Hematopoietic multipotent progenitor cell treated with erythropoietin and hydrocortisone succinate and interleukin-3 and kit ligand, for 4 days (in vitro differentiated cells): ENCODE measurements at places on chromosomes 12 and 14.
A peak's percentile ranks its signal among the peaks of the same experiment; 100 is the strongest.

DNA sequence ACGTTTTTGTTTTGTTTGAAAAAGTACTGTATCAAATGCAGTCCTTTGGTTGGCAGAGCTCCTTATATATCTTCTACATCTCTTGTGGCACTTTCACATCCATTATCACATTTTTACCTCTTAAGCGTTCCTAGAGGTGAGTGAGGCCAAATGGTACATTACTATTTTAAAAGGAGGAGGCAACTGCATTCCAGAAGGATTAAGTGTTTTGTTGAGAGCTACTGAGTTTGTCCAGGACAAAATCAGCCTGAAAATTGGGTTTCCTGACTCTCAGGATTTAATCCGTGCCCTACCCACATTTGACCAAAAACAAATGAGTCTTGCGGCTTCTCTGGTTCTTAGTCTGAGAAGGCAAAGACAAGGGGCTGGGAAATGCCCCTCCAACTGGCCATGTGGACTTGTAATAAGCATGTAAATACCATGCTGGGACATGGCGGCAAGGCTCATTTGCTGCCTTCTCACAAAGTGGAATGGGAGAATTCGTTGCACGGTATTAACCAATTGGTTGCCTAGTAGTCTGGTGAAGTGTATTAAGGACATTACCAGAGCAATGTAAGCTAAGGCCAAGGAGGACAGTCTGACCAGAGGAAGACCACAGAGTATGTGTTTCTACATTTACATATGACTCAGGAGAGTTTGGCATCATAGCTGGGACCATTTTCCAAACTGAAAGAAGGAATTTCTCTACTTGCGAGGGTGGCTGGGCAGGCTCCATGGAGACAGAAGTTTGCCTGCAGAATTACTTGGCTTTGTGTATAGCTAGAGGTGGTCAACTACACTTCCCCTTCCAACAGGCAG, 175.8 kb upstream of the PLXNC1 start:
- DNase-seq: no peak

DNA sequence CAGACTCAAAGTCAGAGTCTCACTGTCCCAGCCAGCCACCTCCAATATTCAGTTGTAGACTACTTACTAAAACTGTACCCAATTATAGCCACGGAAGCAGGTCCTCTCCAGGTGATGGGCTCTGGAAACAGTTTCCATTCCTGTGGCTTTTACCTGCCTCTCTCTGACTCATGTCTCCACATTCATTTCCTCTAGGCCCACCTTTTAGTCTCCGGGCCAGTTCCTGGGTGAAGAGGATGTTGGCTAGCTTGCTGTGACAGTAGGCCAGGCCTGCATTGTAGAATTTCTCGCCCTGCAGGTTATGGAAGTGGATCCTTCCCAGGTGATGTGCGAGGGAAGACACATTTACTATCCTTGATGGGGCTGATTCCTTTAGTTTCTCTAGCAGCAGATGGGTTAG, 5.6 kb downstream of the RDH11 start:
- no peak for DNase-seq

DNA sequence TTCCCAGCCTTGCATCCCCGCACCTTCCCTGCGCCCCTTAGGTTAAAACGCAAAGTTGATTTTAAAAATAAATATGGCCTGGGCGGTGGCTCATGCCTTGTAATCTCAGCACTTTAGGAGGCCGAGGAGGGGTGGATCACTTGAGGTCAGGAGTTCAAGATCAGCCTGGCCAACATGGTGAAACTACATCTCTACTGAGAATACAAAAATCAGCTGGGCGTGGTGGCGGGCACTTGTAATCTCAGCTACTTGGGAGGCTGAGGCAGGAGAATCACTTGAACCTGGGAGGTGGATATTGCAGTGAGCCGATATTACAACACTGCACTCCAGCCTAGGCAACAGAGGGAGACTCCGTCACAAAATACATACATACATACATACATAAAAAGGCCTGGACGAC, 96.0 kb downstream of the GCH1 start:
- DNase-seq: no peak

- no peak for DNase-seq
Observed at GRCh38 chr12:104602896-104603295, 146.1 kb downstream of the CHST11 start.

GRCh38 chr12:14317362-14318146, 47.9 kb upstream of the ATF7IP start:
- peak; percentile 56 for DNase-seq

DNA sequence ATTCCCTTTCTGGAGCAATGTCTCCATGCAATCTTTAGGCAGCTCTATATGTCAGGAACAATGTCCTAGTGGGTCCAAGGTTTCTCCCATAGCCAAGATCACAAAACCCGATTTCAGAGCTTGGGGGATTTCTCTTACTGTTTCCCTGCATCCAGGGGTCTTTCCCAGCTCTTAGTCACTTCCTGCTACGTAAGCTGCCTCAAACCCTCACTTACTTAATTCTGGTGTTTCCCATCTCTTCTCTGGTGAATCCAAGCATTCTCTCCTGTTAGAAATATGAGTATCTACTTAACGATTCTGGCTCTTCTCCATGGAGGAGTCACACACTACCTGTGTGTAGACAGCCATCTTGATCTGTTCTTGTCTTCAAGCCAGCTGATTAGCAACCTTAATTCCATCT, 80.0 kb downstream of the IFNG-AS1 start:
- no peak for DNase-seq

- peak; percentile 65 for DNase-seq
Observed at GRCh38 chr14:95424529-95424928, 91.9 kb downstream of the SYNE3 start.

- DNase-seq: no peak
Observed at GRCh38 chr14:79016828-79017505, 846.8 kb downstream of the NRXN3 start.

- no peak for DNase-seq
Observed at GRCh38 chr12:30756074-30756473, 1.3 kb upstream of the CAPRIN2 start.

DNA sequence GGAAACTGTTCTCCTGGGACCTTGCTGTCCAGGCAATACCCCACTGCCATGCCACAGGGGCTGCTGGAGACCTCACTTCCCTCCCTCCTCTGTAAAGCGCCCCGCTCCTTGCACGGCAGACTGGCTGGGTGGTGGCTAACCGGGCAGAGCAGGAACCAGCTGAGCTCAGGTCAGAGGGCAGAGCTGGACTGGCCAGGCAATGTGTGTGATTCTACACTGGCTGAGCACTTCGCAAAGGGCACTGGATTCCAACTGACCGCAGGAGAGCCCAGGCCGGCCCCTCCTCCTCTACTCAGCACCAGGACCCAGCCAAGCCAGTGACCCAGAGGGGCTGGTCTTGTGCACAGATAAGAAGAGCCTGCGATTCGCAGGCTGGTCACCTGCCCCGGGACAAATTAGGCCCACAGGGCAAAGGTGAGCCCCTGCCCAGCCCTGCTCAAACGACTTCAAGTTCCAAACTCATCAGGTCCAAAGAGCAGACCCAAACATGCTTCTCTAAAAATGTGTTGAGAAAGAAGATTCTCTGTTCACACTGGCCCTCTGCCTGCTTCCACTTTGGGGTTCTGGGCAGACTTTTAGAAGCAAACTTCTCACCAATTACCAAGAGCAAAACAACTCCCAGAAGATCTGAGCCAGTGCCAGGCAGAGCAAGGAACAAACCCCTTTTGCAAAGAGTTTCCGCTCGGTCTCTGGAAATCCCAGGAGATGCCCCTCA, 54.9 kb upstream of the DIO3 start:
- no peak for DNase-seq
